SJSA1 (cell line): ENCODE measurements at places on chromosomes 7 and 10. TPM values are rescaled to one million over a fixed set of nuclear protein-coding genes. Genes with fewer than 3 reads are reported as not detected.
A peak's percentile ranks its signal among the peaks of the same experiment; 100 is the strongest.

SVOPL gene
- not detected in 2 replicates for total RNA-seq

ANKRD7 gene
- total RNA-seq, result 0.55 TPM in 1 of 2 replicates, not detected in the other

PRKCQ gene
- total RNA-seq, result not detected in 2 replicates

LIPM gene
- not detected in 2 replicates for total RNA-seq

GPNMB gene
- 0.75 and 1.1 TPM in 2 replicates for total RNA-seq

AKR1D1 gene
- total RNA-seq, result not detected in 2 replicates

ALOX5 gene
- total RNA-seq, result not detected in 2 replicates

FAM241B gene
- 0.16 TPM in 1 of 2 replicates, not detected in the other for total RNA-seq

DIP2C gene
- 14.0 and 17.5 TPM in 2 replicates for total RNA-seq

UPK3BL1 gene
- 20.9 and 21.2 TPM in 2 replicates for total RNA-seq

ETV1 gene
- total RNA-seq, result 3.8 and 4.7 TPM in 2 replicates

DNA sequence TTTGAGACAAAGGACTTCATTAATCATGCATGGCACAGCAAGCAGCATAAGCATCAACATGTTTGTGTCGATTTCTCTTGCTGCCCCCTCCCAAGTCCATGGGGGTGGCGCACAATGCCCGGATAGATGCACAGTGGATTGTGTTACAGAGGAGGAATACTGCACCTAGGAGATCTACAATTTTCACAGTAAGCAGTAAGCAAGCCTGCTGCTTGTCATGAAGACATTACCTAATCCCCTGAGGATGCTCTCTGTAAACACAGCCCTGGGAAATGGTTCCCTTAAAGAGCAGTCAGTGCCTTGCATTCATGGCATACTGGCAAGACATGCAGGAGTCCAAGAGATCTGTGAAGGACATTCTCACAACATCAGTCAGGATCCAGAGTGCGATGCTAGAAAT, 137.7 kb downstream of the ETV1 start:
- DNase-seq, result no peak

DNA sequence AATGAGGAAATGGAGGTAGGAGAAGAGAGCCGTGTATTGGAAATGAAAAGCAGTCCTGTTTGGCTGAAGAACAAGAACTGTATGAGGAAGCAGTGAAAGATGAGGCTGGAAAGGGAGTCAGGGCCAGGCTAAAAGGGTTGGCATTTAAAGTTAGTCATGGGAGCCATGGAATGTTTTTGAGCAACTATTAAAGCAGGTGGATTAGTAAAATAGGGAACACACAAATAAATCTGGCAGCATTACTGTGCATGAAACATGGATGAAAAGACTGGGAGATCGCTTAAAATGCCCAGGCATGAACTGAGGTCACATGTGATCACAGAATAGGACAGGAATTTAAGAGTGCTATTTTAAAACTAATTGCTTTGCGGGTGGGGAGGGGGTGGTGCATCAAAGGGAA, 1.4 kb upstream of the IFRD1 start:
- peak; percentile 4 for DNase-seq

DNA sequence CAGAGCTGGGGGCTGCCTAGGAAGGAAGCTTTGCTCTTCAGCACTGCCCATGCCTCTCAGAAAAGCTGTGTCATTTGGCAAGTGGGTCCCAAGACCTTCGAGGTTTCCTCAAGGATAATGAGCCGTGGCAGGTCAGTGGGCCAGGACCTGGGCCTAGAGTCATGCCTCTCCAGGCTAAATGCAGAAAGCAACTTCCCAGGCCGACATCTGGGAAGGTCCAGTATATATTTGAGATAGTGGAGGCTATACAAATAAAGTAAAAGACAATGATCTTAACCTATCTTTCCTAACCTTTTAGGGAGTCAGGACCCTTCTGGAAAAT, 2.4 kb upstream of the HOXA10 start:
- DNase-seq, result peak; percentile 80

DNA sequence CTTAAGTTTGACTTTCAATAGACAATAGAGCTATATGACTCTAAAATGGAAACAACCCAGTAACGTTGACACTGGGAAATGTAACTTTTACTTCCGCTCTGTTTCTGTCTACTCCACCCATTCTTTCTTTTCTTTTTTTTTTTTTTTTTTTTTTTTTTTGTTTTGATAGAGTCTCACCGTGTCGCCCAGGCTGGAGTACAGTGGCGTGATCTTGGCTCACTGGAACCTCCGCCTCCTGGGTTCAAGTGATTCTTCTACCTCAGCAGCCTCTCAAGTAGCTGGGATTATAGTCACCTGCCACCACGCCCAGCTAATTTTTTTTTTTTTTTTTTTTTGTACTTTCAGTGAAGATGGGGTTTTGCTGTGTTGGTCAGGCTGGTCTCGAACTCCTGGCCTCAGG, 13.9 kb downstream of the PRSS2 start:
- no peak for DNase-seq

GRCh38 chr7:30181211-30181610, 46.4 kb downstream of the MTURN start:
- DNase-seq, result no peak

GRCh38 chr7:43758822-43759683, 573 bp downstream of the BLVRA start:
- peak; percentile 48 for DNase-seq

DNA sequence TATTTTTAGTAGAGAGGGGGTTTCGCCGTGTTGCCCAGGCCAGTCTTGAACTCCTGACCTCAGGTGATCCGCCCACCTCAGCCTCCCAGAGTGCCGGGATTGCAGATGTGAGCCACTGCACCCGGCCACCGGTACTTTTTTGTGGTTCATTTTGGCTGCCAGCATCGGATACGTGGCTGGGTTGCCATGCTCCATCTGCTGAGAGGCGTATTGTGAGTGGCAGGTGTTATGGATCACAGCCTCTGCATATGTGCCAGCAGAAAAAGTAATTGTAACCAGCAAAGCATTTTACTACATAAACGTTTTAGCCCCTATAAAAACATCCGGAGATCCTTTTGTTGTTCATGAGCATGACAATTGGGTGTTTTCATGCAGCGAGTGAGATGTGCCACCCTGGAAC, 7.1 kb downstream of the FOXK1 start:
- DNase-seq, result no peak

DNA sequence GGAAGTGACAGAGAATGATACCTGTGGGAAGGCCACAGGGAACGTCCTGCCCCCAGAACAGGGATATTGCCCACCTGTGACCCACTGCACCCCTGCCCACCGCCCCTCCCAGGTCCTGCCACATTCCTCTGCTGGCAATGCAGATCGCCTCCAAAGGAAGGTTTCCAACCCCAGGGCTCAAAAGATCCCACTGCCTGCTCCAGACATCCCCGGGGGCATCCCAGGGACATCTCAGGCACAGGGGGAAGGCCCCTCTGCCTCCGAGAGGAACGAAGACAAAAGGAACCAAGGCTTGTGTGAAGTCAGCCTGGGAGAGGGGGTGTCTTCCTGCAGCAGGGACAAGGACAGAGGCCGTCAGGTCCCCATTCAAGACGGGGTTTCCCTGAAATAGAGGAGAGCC, 28.5 kb downstream of the NUDT1 start:
- no peak for DNase-seq

GRCh38 chr7:95766086-95766485, 6.3 kb upstream of the DYNC1I1 start:
- no peak for DNase-seq

DNA sequence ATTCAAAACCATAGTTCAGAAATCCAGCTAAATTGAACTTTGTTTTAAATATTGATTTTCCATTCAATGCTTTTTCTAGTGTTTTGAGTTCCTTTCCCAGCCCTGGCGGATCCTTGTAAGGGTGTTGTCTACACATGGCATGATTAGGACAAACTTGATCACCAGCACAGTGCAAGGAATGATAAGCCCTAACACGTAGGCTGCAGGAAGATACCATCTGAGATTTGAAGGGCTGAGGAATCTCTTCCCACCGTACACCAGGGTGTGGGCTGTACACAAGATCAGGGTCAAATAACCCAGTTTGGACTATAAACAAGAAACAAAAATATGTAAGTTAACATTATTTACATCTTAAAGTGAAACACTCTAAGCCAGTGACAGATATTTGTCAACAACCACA, 27.4 kb downstream of the STEAP4 start:
- DNase-seq, result no peak

GRCh38 chr10:10351451-10351850, 666.2 kb upstream of the CELF2 start:
- DNase-seq, result no peak

GRCh38 chr10:103802081-103802480, 53.3 kb downstream of the SH3PXD2A start:
- DNase-seq, result no peak

- DNase-seq, result peak; percentile 31
Measured at GRCh38 chr10:117226813-117227451, 14.0 kb upstream of the SLC18A2 start.
